K562 (cell line): ENCODE measurements at places on chromosomes 11 and 22. TPM values are rescaled to one million over a fixed set of nuclear protein-coding genes. Genes with fewer than 3 reads are reported as not detected.

SDHAF2 gene
- polyA plus RNA-seq: 48.0 and 55.9 TPM in 2 replicates

LARGE1 gene
- polyA plus RNA-seq: 0.04 and 0.05 TPM in 2 replicates

KCNJ1 gene
- not detected in 2 replicates for polyA plus RNA-seq

C1QTNF5 gene
- 0.45 and 0.76 TPM in 2 replicates for polyA plus RNA-seq

LRRC74B gene
- polyA plus RNA-seq: 0.04 TPM in 1 of 2 replicates, not detected in the other

OR4A16 gene
- polyA plus RNA-seq: not detected in 2 replicates

FAM180B gene
- 0.05 TPM in 1 of 2 replicates, not detected in the other for polyA plus RNA-seq

VWCE gene
- 0.86 and 1.6 TPM in 2 replicates for polyA plus RNA-seq

TREH gene
- polyA plus RNA-seq: 0.09 TPM in 1 of 2 replicates, not detected in the other

HARBI1 gene
- 3.5 and 6.1 TPM in 2 replicates for polyA plus RNA-seq

CRYBB2 gene
- not detected in 2 replicates for polyA plus RNA-seq

FAM83F gene
- polyA plus RNA-seq: 0.04 and 0.05 TPM in 2 replicates

PATE2 gene
- polyA plus RNA-seq: 0.05 TPM in 1 of 2 replicates, not detected in the other

PGM2L1 gene
- polyA plus RNA-seq: 0.22 and 0.49 TPM in 2 replicates

BTG4 gene
- not detected in 2 replicates for polyA plus RNA-seq

ARHGEF17 gene
- polyA plus RNA-seq: 0.09 and 0.17 TPM in 2 replicates

DGCR8 gene
- 135 and 144 TPM in 2 replicates for polyA plus RNA-seq

ACR gene
- not detected in 2 replicates for polyA plus RNA-seq

GAS2 gene
- 1.1 and 1.7 TPM in 2 replicates for polyA plus RNA-seq

PDE3B gene
- polyA plus RNA-seq: 7.5 and 7.8 TPM in 2 replicates

POTEH gene
- polyA plus RNA-seq: not detected in 2 replicates

ENTHD1 gene
- polyA plus RNA-seq: 0.23 and 0.98 TPM in 2 replicates

APOBEC3H gene
- 0.21 TPM in 1 of 2 replicates, not detected in the other for polyA plus RNA-seq

MS4A1 gene
- polyA plus RNA-seq: 0.01 and 0.03 TPM in 2 replicates

TENM4 gene
- not detected in 2 replicates for polyA plus RNA-seq

PDE2A gene
- 1.0 and 1.6 TPM in 2 replicates for polyA plus RNA-seq

SYT8 gene
- polyA plus RNA-seq: not detected in 2 replicates

OR2D2 gene
- 0.19 TPM in 1 of 2 replicates, not detected in the other for polyA plus RNA-seq

CCDC73 gene
- not detected in 2 replicates for polyA plus RNA-seq

BCO2 gene
- polyA plus RNA-seq: 0.64 and 0.90 TPM in 2 replicates

ZP1 gene
- 0.15 TPM in 1 of 2 replicates, not detected in the other for polyA plus RNA-seq

MS4A15 gene
- not detected in 2 replicates for polyA plus RNA-seq

TMPRSS13 gene
- polyA plus RNA-seq: 0.23 and 0.25 TPM in 2 replicates

IFITM1 gene
- 974 and 999 TPM in 2 replicates for polyA plus RNA-seq

OR10G6 gene
- not detected in 2 replicates for polyA plus RNA-seq

CCDC87 gene
- 0.12 TPM in 1 of 2 replicates, not detected in the other for polyA plus RNA-seq

GGTLC2 gene
- not detected in 2 replicates for polyA plus RNA-seq

TCP11L1 gene
- 4.1 and 4.3 TPM in 2 replicates for polyA plus RNA-seq

RAC2 gene
- 49.1 and 51.0 TPM in 2 replicates for polyA plus RNA-seq

MADD gene
- 43.4 and 47.6 TPM in 2 replicates for polyA plus RNA-seq

MYOD1 gene
- not detected in 2 replicates for polyA plus RNA-seq

SCN4B gene
- polyA plus RNA-seq: not detected in 2 replicates

CD248 gene
- not detected in 2 replicates for polyA plus RNA-seq

RGL4 gene
- not detected in 2 replicates for polyA plus RNA-seq

KRTAP5-10 gene
- not detected in 2 replicates for polyA plus RNA-seq

H19 gene
- polyA plus RNA-seq: 13.0 and 18.2 TPM in 2 replicates

NOX4 gene
- not detected in 2 replicates for polyA plus RNA-seq

GLYATL1 gene
- not detected in 2 replicates for polyA plus RNA-seq

SLC22A9 gene
- polyA plus RNA-seq: not detected in 2 replicates

TCN2 gene
- 0.88 and 1.5 TPM in 2 replicates for polyA plus RNA-seq

C11orf91 gene
- polyA plus RNA-seq: not detected in 2 replicates

TRIM68 gene
- polyA plus RNA-seq: 7.9 and 9.3 TPM in 2 replicates

SBF1 gene
- 22.3 and 24.3 TPM in 2 replicates for polyA plus RNA-seq

SLC29A2 gene
- 39.3 and 48.7 TPM in 2 replicates for polyA plus RNA-seq

GLYATL2 gene
- not detected in 2 replicates for polyA plus RNA-seq

C11orf65 gene
- polyA plus RNA-seq: 1.4 and 2.1 TPM in 2 replicates
